ENCODE measurements at places on chromosomes 5 and 9.

DNA sequence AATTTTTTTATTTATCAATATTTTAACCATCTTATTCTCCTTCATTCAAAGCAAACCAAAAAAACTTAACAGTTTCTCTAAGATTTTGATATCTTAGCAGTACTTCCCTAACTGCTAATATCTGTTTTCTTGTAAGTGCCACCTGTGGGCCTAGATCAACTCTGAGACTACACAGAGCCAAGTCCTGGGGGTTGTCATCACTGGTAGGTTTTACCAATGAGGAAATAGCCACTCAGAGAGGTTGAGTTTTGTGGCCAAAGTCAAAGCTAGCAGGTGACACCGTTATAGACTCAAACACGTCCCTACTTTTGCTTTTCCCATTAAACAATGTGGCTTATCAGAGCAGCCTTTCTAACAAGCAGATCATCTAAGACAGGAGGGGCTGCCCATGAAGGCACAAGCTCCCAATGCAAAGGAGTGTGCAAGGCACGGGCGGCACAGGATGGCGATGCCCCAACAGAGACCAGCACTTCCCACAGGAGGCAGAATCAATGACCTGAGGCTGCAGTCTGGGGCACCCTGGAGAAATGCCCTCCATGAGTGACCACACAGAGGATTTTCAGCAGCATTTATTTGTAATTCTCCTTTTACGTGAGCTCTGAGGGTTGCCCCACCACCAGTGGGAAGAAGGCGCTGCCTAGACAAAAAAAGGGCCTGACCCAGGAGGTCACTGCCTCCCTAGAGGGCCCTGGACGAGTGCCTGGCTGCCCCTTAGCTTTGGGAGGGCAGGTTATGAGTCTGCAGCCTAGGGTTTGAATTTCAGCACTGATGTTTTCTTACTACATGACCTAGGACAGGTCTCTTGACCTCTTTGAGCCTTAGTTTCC lies 7.4 kb downstream of the TBC1D2 start:
- no peak for DNase-seq

- DNase-seq = no peak
Observed at GRCh38 chr5:170648541-170648940, 135.0 kb upstream of the GABRP start.

DNA sequence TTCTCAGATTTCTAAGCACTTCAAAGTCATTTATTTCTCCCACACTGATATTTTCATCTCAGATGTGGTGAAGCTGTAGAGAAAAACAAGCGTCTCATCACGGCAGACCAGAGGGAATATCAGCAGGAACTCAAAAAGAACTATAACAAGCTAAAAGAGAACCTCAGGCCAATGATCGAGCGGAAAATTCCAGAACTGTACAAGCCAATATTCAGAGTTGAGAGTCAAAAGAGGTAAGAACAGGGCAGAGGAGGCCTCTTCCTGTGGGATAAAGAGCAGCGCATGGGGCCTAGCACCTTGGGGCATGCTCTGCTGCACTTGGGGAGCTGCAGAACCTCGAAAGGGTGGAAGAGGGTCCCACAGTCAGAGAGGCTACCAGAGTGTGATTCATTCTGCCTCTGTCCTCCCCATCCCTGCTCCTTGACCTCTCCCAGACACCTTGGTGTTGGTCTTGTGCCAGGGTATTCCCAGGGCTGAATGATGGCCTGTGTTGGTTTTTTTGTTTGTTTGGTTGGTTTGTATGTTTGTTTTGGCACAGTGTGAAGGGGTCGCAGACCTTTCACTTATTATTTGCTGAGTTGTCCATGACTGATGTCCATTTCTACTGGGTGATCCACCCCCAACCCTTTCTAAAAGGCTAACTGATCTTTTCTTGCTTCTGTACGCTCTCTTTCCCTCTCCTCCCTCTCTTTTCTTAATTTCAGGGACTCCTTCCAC lies 248.9 kb downstream of the DOCK8 start:
- no peak for DNase-seq

GRCh38 chr5:143220748-143221251 lies 182.7 kb downstream of the NR3C1 start:
- DNase-seq = no peak

DNA sequence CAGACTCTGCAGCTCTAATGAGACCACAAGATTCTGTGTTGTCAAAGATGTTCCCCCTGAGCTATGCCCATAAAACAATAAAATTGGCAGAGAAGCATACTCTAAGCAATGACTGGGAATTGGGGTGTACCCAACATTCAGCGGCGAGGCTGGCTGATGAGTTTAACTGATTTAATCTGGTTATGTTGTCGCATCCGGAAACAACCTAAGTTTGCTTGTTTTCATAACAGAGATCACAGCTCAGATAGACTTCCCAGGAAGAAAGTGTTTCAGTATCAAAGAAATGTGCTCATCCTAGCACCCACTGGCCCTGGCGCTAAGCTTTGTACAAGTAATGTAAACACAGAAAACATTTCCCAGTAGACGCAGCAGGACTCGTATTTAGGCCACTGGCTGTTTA lies 7.4 kb downstream of the SEMA5A start:
- DNase-seq = no peak

GRCh38 chr9:123649909-123650308 lies 280.0 kb downstream of the DENND1A start:
- DNase-seq = no peak
